EL (cell line): ENCODE measurements at places on chromosomes 3 and 15.

DNA sequence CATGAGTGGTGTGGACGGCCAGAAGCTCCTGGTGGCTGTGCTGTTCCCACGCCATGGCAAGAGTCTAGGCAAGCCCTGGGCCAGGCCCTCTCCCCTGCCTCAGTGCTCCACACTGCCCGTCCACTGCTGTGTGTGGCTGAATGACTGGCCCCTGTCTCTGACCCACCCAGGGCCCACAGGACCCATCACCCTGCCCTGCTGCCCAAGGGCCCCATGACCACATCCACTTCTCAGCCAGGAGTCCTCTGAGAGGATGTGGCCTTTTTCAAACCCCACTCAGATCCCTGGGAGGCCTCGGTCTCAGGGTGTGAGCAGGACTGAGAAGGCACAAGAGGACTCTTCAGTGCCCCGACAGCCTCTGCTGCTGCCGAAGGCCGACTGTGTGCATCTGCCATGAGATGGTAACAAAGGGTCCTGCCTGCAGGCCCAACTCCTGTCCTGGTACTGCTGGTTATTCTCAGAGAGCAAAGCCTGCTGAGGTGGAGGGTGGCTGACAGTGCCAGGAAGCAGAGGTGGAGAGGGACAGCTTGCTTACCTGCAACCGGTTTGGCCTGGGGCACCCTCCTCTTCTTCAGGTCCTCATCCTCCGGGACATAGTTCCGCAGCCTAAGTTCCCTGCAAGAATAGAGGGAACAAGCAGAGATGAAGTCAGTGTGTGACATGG, 47.5 kb downstream of the PTH1R start:
- no peak for DNase-seq

DNA sequence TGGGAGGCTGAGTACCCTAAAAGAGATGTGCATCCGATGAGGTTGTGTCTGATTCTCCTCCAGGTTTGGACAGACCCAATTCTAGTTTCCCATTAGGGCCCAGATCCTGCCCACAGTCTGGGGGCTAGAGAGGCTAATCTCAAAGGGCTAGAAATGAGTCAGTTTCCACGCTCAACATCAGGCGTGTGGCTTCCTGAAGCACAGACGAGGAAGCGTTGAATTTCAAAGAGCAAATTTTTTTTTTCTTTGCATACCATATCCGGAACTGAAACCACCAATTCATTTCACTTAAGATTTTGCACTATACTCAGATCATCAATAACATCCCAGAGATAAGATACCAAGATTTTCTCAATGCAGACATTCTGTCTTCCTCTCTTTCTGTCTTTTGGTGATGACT, 173.8 kb upstream of the BCL6 start:
- no peak for DNase-seq

GRCh38 chr15:80991421-80991820, 1.8 kb upstream of the MESD start:
- DNase-seq, result peak; percentile 38

GRCh38 chr3:175150812-175151401, 291.8 kb downstream of the NAALADL2 start:
- no peak for DNase-seq

GRCh38 chr3:31829826-31830426, 151.1 kb downstream of the OSBPL10 start:
- DNase-seq, result no peak

DNA sequence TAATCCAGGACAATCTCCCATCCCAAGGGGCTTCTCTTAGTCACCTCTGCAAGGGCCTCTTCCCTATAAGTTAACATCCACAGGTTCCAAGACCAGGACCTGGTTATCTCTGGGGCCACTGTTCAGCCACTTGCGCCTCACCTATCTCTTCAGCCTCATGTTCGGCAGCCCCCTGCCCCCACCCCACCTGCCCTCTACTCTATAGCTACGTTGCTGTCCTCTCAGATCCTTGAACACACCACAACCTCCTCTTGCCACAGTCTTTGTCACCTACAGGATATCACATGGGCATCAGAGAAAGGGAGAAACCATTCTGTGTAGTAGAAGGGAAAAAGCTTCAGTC, 33.9 kb downstream of the SLC41A3 start:
- no peak for DNase-seq

DNA sequence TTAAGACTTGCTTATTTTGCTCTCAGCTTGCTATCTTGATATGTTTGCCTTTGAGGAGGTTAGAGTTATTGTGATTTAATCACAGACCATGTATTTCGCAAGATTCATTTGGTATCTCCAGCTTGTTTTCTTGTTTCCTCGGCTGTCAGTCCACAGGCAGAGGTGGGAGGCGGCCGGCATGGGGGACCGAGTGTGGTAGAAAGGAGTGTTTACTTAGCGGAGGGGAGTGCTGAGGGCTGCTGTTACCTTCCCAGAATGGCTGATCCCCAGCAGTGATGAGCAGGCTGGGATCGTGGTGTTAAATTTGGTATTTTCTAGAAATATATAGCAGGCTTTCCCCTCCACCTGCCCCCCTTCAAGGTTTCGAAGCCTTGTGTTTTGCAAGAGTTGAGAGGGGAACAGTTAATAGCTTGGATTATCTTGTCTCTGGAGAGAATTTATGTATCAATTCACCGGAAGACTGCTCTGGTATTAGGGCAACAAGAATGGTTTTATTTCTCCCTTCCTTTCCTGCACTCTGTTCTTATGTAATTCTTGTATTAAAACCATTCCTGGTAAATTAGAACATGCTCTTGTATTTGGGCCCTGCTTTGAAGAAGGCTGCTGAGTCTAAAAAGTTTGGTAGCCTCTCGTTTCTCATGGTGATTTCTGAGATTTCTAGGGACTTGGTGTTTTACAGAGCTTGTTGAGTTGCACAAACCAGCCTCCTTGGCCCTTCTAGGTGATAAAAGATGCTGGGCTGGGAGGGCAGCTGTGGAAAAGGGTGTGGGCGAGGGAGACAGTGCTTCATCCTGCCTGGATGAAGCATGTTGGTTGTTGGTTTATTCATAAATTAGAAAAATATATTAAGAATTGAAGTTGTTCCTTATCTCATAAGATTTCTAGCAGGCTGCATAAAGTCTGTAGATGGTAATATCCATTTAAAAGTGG, 151.4 kb downstream of the IGF1R start:
- no peak for DNase-seq

GRCh38 chr15:57045741-57046382, 127.4 kb downstream of the TCF12 start:
- no peak for DNase-seq

- no peak for DNase-seq
Measured at GRCh38 chr3:177279118-177279815, 82.0 kb upstream of the TBL1XR1 start.

GRCh38 chr3:52670621-52671521, 14.8 kb downstream of the PBRM1 start:
- peak; percentile 99 for DNase-seq

GRCh38 chr15:92711457-92711831, 55.9 kb upstream of the FAM174B start:
- no peak for DNase-seq
